Right lung (tissue), 10 donors: ENCODE measurements at places on chromosomes 7 and 10.

- no peak for DNase-seq
Observed at GRCh38 chr7:150466477-150466876, 16.0 kb downstream of the GIMAP8 start.

GRCh38 chr10:10796774-10797415, 220.8 kb upstream of the CELF2 start:
- DNase-seq = no peak

GRCh38 chr10:102585026-102585425, 59.3 kb upstream of the TRIM8 start:
- DNase-seq = no peak

- no peak for DNase-seq
Observed at GRCh38 chr7:79051915-79052314, 401.6 kb downstream of the MAGI2 start.

DNA sequence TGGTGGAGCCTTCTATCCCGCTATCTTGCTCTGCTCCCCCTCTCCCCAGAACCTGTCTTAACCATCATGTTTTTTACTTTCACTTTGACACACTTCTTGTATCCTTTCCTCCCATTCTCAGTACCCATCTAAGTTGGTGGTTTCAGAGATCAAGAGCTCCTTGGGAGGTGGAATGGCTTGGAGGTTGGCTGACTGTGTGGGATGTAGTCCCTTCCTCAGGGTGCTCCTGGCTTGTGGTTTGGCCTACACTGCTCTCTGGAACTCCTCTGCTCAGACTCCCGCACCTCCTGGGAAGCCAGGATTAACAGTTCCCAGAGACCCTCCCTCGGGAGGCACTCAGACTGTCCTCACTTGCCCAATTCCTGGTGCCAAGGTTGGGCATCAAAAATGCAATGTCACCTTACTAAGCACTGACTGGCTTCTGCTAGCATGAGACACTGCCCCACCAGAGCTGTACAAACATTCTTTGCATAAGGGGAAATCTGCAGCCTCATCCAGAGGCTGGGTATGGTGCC, 93.1 kb upstream of the NAMPT start:
- no peak for DNase-seq

- no peak for DNase-seq
Observed at GRCh38 chr10:122181041-122181732, 89.9 kb upstream of the BTBD16 start.

DNA sequence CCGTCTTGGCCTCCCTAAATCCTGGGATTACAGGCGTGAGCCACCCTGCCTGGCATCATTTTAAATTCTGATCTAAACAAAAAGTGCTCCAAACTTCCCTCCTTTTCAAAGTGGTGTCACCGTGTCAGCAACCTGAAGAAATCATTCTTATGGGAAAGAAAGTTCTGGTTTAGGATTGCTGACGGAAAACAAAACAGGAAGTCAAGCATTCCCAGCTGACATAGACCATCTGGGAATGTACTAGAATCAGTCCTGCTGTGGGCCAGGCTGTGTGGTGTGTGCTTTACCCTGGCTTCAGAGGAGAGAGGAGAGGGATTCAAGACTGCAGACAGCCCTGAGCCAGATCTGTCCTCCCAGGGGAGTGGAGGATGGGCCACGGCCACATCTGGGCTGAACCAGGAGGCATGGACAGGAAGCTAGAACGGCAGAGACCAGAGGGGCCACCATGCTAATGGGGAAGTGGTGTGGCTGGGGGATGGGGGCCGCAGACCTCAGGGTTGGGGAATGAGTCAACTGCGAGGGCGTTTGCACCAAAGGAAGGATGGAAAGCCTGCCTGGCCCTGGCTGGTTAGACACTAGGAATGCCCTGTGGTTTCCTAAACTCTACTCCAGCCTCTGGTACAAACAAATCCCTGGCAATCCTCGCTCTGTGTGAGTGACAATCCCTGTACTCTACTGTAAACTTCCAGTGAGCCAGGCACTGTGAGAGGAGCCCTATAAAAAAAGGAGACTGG, 16.7 kb upstream of the CLIP2 start:
- peak; percentile 81 for DNase-seq

- no peak for DNase-seq
Observed at GRCh38 chr10:107434854-107435253, 270.3 kb upstream of the SORCS1 start.

DNA sequence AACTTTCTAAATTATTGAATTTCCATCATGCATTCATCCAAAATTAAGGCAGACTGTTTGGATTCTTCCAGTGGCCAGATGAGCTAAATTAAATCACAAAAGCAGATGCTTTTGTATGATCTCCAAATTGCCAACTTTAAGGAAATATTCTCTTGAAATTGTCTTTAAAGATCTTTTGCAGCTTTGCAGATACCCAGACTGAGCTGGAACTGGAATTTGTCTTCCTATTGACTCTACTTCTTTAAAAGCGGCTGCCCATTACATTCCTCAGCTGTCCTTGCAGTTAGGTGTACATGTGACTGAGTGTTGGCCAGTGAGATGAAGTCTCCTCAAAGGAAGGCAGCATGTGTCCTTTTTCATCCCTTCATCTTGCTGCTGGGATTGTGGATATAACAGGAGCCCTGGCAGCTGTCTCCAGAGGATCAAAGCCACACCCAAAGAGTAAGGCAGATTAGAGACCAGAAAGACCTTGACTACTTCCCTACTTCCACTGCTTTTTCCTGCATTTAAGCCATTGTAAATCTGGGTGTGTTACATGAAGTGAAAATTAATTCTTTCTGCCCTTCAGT, 8.2 kb upstream of the CFAP69 start:
- DNase-seq = no peak

DNA sequence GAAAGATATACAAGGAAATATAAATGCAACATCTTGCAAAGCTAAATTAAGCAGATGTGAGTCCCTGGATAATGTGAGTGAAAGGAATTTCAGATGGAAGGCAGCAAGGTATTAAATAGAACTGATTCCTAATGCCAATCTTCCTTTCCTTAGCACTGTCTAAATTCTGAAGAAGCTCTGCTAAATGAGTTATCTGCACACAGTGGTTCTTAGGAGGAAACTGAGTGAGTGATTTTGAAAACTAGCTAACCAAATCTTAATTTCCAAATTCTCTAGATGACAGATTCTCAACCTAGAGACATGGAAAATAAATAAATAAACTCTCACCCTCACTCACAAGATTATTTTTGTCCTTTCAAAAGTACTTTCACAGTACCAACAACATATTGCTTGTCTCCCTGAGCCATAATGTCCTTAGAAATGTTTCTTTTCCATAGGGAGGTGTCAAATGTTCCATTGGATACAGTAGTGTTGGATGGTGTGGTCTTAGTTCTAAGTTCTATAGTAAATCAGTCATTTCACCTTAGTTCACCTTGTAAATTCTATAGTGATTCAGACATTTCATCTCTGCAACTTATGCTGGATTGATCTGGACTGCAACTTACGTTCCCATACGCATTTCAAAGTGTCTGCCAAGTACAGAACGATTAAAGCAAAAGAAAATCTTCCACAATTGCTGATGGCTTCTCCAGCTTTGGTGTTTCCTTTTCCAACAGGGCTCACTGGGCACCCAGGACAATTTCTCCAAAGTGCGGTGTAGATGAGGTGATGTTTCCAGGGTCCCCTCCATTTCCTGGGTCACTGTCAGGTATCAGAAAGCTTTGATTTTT, 145.4 kb upstream of the FAM171A1 start:
- no peak for DNase-seq

DNA sequence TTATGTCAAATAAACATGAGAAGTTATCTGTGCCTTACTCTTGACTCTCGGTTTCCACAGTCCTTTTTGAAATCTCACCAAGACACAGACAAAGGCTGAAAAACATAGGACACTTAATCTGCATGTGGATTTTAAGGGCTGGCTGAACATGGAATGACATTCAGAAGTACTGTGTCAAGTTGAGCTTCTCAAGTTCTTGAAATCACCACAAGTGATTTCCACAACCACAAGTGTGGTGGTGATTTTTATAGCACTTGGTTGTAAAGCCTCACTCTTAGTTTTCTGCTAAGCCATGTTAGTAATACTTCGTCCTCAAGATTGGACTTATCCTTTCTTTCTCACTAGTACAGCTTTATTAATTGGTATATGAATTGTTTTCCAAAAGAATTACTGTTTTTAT, 29.6 kb downstream of the FOXP2 start:
- DNase-seq = no peak

GRCh38 chr7:50742401-50742800, 40.3 kb downstream of the GRB10 start:
- no peak for DNase-seq

GRCh38 chr10:72248468-72249151, 25.1 kb upstream of the DDIT4 start:
- no peak for DNase-seq

GRCh38 chr7:14714161-14714728, 188.3 kb downstream of the DGKB start:
- no peak for DNase-seq

DNA sequence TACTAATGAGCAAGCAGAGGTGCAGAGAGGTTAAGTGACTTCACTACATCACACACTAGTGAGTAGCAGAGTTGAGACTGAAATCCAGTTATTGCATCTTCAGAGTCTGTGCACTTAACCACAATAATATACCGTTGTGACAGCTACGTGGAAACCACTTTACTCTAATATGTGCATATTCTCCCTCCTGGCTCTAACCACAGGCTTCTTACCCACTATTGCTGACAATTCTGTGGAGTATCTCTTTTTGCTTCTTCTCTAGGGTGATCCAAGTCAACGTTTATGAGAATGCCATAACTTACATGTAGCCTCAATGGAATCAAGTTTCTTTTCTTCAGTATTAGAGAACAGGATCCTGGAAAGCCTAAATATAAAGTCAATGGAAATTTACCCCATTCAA, 64.2 kb upstream of the MEOX2 start:
- DNase-seq = no peak

GRCh38 chr7:155244675-155245074, 53.0 kb upstream of the INSIG1 start:
- no peak for DNase-seq

DNA sequence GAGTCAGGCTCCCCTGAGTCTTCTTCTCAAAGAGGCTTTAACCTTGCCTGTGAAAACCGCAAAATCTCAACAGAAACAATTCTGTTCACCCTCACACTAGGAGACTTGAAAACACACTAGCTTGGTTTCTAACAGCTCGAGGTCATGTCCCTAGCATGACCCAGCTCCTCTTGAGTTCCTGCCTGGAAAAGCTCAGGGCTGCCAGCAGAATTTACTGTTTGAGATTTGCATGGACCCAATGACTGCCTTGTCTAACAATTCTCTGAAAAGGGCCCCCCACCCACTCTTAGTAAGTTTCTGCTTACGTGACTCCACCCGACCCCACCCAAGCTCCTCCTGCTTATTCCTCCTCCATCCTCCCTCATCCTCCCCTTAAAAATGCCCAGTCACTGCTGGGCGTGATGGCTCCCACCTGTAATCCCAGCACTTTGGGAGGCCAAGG, 85.1 kb upstream of the KMT2C start:
- DNase-seq = no peak

DNA sequence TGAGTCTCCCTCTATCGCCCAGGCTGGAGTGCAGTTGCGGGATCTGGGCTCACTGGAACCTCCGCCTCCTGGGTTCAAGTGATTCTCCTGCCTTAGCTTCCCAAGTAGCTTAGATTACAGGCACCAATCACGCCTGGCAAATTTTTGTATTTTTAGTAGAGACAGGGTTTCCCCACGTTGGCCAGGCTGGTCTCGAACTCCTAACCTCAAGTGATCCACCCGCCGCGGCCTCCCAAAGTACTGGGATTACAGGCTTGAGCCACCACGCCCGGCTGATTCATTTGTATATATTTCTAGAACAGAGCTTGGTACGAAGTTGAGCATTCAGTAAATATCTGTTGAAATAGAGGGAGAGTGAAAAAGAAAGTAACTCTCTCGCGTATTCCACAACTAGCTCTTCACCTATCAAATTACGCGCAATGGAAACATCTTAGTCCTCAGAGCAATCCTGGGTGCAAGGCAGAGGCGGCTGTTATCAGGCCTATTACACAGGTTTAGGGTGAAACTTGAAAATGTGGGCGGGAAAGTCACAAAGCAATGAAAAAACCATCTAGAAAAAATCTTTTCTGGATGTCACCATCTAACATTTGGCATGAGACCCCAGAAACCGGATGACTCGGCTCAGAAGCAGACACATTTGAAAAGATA, 707 bp upstream of the GHITM start:
- no peak for DNase-seq

DNA sequence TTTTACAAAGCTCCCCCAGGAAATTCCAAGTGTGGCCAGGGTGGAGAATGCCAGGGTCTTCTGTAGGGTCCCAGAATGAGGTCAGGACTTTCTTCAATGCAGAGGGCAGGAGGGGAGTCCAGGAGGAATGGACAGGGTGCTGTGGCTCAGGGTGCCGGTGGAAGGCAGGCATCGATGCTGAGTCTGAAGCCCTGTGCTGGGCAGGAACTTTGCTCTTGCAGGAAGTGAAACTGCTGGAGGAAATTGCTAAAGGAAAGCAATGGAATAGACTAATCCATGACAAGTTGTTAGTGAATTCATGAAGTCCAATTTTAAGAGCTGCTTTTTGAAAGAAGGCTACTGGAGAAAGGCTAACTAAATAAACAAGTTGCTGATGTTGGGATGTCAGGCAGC, 14.8 kb downstream of the PTPRE start:
- no peak for DNase-seq

GRCh38 chr7:32479574-32480200, 10.5 kb downstream of the LSM5 start:
- DNase-seq = peak; percentile 18

DNA sequence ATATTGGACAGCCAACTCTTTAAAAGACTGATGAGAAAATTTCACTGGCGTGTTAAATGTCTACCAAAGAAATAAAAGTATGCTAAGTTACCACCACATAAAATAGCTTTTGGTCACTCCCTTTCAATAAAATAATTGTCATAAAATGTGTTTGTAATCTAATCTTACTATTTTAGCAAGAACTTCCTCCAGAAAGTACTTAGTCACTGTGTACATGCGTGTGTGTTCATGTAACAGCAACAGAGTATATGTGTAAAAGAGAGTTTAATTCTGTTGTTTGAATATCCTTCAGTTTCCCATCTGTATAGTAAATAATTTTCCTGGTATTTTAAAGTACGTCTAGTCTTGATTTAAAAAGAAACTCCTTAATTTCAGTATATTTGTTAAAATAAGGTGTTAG, 35.0 kb upstream of the WASL start:
- DNase-seq = no peak

DNA sequence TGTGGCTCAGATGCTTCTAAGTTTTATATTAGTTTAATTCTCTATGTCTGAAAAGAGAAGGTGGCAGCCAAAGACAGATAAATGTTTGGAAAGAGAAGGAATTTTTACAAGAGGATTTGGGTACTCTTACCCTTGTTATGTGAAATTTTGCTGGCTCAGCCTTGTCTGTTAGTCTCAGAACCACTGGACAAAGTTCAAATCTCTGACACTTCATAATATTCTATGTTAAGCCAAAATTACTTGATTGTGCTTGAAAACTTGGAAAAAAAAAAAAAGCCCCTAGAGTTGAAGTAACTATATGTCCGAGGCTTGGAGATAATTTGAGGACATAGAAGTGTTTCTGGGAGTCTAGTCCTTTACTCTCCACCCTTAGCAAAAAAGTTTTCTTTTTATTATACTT, 1079.3 kb upstream of the LRRTM3 start:
- DNase-seq = peak; percentile 14

- DNase-seq = no peak
Observed at GRCh38 chr10:68647672-68648341, 73.2 kb upstream of the CCAR1 start.
